ENCODE measurements at places on chromosomes 3 and 15.

DNA sequence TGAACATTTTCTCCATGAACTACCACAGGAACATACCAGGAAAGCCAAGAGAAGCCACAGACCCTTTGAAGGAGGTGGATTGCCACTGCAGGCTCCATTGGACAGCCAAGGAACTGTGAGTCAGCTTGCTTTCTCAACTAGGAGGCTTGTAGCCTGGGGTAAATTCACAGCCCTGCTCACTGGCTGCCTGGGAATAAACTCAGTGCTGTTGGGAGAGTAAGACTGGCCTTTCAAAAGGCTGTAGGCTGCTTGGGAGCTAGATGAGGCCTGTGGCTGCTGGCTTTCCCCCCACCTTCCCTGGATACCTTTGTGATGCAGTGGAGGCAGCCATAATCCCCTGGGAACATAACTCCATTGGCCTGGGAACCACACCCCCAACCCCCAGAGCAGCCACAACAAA lies 223.5 kb upstream of the RBMS3 start:
- no peak for DNase-seq

- no peak for DNase-seq
Observed at GRCh38 chr3:126350502-126351085, 6.6 kb downstream of the KLF15 start.

DNA sequence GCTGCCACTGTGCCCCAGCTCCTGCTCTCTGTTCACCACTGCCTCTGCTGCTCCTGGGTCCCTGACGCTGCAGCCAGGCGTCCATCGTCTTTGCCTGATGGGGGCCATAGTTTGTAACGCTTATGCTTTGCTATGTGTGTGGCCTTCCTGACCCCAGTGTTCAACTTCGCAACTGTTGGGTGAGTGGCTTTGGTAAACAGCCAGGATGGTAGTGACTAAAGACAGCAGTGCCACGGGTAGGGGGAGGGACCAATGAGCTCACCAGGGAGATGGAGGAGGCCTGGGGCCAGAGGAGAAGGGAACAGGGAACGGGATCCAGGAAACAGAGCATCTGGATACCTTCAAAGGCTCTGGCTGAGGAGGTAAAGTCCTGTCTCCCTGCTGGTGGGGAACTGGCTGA lies 75.9 kb upstream of the ALDH1L1 start:
- DNase-seq: no peak

- DNase-seq: no peak
Observed at GRCh38 chr15:73485372-73485771, 42.4 kb downstream of the REC114 start.
